Dermis microvascular lymphatic vessel endothelial cell (primary cell): ENCODE measurements at places on chromosomes 1 and 21. TPM values are rescaled to one million over a fixed set of nuclear protein-coding genes. Genes with fewer than 3 reads are reported as not detected.

Gene SMIM1
- total RNA-seq, result 0.39 and 0.51 TPM in 2 replicates

Gene ANGPTL3
- not detected in 2 replicates for total RNA-seq

Gene KRTAP12-1
- total RNA-seq, result not detected in 2 replicates

Gene VSIG8
- not detected in 2 replicates for total RNA-seq

DNA sequence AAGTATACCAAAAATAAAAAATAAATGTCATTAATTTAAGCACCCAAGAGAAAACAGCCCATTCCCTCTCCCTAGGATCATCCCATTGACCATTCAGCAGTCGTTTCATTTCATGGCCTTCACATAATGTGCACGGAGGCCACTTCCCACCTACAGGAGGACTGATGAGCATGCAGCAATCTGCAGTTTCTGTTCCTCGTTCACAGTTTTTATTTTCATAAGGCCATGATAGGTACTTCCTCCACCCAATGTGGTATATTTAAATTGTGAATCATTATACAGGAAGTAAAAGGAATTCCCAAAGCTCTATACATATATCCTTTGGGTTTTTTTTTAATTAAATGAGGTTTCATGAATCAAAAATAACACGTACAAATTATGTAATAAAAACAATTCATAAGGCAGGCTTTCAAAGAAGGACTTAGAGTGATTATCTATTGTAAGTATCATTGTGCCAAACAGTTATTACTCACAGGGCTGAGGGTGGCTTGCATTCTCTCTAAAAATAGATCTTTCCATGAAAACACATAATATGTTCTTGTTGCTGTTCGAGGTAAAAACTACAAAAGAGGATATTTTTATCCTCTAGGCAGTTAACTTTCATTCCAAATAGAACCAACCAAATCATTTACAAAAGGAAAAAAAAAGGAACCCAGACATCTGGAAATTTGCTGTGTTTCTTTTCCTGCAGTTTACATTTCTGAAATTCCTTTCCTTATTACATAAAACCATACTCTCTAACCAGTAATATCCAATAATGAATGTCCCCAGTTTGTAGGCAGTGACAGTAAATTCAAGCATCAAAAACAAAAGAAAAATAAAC is 27.5 kb upstream of the SLC44A3 start:
- peak; percentile 88 for DNase-seq

DNA sequence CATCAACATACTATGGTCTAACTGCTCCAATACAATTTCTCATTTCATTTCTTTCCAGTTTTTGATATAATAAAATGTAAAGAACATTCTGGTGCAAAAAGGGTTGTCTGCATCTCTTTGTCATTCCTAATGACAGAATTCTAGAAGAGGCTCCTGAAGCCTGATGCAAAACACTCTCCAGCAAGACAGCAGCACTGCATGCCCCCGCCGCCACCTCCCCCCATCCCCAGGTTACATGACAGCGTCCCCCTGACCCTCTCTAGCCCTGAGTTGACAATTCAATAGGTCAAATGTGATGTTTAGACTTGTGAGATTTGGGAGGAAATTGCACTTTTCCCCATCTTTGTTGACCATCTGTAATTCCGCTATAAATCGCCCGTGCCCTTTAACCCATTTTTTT is 64.6 kb upstream of the C1orf21 start:
- no peak for DNase-seq

DNA sequence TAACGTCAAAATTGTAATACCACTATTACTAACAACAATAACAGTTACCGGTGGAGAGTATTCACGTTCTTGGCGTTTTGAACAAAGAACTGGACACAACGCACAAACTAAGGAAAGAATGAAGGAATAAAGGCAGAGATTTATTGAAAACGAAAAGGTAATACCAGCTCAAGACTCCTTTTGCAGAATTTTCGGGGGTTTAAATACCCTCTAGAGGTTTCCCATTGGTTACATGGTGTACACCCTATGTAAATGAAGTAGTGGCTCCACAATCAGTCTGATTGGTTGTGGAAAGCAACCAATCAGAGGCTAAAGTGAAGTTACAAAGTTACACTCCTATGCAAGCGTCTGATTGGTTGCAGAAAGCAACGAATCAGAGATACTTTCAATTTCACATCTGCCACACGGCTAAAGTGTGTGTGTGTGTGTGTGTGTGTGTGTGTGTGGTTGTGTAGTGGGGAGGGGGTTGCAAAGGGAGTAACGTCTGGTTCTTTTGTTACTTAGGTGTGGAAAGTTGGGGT is 1.1 kb upstream of the GTF2B start:
- no peak for DNase-seq

- no peak for DNase-seq
Measured at GRCh38 chr1:196155586-196155985, 452.7 kb downstream of the KCNT2 start.

DNA sequence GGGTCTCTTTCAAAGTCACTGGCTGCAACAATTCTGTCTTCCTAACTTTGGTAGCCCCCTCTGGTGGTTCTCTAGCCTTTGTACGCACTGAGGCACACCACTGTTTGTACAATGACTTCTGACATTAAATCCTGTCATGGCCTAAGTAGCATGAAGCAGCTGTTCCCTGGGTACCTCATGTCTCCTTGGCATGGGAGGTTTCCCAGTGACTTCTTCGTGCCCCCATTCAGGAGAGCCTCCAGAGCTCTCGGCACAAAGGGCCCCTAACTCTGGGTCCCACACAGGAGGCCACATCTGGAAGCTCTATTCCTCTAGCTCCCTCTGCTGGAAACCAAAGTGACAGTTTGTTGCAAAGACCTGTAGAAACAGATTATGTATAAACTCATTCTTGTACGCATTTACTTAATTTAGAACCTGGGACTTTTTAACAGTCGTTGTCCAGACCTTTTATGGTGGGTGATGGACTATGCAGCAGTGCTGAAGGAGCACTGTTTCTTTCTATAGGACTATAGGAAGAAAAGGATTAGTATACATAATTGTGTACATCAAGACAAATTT is 13.4 kb downstream of the SWT1 start:
- peak; percentile 60 for DNase-seq

DNA sequence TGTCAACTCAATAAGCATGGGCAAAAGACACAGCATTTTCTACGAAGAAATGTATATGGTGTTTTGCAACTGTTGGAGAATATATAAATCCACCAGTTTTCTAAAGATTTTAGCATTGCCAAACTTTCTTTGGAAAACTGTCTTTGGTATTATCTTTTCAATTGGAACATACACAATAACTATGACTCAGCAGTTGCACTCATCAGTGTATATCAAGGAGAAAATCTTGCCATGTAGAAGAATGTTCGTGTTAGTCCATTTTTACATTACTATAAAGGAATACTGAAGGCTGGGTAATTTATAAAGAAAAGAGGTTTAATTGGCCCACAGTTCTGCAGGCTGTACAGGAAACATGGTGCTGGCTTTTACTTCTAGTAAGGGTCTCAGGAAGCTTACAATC is 41.1 kb downstream of the PRKAA2 start:
- no peak for DNase-seq
